ENCODE measurements at places on chromosomes 13 and 19.

DNA sequence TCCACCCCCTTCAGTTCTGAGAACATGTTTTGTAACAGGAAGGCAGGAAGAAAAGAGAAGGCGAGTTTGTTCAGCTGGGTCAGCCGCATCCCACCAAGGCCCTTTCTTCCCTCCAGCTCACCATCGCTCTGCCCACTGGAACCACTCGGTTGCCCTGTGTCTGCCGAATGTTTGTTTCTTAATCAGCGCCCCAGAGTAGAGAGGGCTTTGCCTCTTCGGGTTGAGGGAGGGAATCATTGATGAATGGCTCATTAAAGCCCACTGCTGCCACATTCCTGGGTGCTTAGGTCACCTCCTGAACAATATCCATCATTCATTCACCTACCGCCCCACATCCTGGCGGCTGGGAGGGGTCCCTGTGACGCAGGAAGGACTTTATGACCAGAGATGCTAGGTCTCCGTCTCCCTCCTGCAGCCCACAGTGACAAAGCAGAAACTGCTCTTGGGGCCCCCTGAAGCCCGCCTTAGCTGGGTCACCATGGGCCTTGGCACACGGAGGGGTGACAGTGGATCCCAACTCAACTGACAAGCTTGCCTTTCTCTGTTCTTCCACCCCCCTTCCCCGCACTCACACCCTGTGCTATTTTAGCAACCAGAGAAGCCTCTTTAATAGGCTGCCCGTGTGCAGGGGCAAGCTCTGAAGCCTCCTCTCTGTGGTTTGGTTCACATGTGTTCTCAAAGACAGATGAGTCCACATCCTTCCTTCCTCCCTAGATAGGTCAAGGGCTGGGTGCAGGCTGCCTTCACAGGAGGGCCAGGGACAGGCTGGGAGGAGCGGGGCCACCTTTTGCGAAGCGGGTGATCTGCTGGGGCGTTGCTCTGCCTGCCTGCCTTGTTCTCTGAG, 46.2 kb downstream of the ACTN4 start:
- peak; percentile 61 for DNase-seq

- DNase-seq, result peak; percentile 88
Observed at GRCh38 chr13:112722433-112723263, 32.8 kb downstream of the ATP11A start.

DNA sequence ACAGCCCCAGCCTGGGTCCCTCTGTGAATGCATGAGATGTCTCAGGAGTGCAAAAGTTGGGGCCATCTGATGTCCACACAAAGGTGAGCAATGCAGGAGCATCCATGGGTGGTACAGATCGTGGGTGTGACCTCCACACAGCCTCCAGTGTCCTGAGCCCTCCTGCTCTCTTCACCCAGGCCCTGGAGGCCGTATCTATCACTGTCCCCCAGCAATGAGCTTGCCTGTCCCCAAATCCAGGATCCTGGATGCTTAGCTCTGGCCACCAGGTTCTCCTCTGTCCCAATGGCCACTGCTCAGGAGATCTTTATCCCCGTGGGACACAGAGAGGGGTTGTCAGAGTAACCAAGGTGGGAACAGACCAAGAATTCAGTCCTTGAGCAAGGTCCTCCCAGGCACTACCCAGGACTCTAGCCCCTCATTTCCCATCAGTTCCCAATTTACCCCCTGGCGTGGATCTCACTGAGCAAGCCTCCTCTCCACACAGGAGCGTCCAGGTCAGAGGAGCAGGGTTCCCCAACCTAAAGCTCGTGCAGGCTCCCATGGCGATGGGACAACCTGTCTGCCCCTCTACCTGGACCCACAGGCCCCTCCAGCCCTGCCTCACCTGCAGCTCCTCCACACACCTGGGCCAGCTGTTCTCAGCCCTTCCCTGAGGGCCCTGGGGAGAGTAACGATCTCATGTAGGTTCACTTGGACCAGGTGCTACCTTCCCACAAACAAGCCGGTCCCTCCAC, 11.3 kb downstream of the CEACAM21 start:
- DNase-seq, result no peak

DNA sequence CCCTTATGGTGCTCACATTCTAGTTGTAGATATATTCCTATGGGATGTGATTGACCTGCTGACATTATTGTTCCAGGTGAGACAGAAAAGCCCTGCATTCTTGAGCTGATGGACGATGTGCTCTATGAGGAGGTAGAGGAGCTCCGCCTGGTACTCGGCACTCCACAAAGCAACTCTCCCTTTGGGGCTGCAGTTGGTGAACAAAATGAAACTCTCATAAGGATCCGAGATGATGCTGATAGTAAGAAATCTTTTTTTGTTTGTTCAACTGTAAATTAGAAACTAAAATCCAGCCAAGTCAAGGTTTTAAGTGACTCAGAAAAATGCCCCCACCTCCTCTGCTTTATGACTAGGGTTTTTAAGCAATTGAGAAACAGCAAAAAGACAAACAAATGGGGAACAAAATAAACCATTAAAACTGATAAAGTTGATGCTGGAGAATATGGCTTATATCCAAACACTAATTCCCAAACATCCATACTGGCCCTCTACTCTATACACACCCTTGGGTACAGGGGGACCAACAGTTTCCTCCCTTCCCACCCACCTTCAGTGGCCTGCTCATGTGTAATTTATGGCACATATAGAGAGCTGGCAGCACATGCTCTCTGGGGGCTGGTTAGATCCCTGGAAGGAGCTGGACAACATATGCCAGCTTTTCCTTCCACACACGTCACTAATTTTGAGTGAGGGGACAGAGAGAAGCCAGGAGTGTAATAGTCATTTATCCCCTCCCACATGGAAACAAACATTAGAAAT, 139.6 kb downstream of the STOML3 start:
- DNase-seq, result no peak

DNA sequence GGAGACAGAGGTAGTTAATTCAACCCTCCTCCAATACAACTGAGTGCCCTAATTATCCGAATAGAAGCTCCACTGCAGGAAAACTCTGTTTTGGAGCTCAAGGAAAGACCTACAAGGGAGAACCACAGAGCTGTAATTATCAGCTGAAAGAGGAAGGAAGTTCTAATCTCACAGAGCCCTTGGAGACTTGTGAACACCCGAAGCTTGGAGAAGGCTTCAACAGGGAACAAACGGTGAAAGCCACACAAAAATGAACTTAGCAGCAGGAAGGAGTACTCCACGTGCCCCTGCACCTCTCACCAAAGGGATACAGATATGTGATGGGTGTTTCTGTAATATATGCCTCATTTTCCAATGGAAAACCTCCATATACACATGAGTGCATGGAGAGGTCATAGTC, 61.1 kb downstream of the IRS2 start:
- DNase-seq, result no peak

GRCh38 chr19:6576869-6577475, 14.0 kb downstream of the CD70 start:
- DNase-seq, result peak; percentile 92

- DNase-seq, result no peak
Observed at GRCh38 chr13:110953833-110954532, 39.1 kb upstream of the ANKRD10 start.

DNA sequence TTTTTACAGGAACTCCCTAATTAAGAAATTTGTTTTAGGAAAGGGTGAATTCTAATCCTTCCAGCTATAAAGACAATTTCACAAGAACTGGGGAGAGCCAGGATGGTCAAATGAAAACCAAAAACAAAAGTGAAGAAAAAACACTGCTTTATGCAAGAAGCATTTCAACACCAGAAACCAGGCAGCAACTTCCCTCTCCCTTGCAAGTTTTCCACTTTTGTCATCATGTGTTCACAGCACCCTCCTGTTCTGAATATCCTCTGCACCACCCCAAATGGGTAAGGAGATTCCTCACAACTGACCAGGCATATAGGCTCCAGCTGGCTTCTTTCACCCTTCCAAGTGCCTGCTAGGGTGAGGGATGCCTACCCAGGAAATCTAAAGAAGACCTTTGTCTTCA, 328.1 kb downstream of the TBC1D4 start:
- no peak for DNase-seq

GRCh38 chr19:33667881-33668280, 46.1 kb downstream of the CHST8 start:
- no peak for DNase-seq

- no peak for DNase-seq
Observed at GRCh38 chr13:91632086-91632485, 233.7 kb downstream of the GPC5 start.

GRCh38 chr19:6458695-6459261, 814 bp downstream of the SLC25A23 start:
- no peak for DNase-seq

DNA sequence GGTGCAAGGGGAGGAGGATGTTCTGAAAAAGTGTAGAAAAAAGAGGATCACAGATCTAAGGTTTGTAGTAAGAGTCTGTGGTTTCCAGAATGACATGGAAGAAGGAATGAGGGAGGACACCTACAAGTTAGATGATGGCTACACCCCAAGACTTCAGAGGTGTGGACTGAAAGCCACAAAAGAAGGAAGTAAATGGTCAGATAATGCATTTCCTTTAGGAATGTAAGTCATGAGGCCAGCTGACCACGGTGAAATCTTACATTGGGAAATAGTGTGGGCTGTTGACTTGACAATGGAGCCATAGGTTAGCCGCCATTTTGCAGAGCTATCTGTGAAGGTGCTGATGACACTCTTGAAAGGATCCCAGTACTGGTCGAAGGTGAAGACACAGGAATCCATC, 25.3 kb upstream of the FBXO27 start:
- no peak for DNase-seq

DNA sequence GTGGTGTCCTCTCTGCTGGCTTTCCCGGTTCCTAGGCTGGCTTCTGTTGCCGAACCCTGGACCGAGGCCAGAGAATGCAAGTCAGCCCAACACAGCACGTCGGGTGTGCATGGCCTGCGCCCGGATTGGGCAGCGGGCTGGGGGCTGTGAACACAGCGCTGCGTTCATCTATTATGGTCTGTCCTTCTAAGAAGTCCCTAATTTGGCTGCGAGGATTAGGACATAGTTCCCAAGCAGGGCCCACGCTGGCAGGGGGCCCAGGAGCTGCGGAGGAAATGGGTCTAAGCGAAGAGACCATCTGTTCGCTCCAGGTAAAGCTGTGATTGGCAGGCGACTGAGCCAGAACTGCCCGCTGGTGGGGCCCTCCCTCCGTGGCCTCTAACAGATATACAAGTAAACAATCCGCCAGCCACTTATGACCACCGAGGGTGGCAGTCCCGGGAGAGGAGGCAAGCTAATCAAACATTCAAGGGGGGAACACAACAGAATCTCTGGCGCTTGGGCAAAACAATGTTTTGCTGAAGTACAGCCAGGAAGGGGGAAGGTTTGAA, 6.0 kb downstream of the SYCE2 start:
- peak; percentile 55 for DNase-seq

DNA sequence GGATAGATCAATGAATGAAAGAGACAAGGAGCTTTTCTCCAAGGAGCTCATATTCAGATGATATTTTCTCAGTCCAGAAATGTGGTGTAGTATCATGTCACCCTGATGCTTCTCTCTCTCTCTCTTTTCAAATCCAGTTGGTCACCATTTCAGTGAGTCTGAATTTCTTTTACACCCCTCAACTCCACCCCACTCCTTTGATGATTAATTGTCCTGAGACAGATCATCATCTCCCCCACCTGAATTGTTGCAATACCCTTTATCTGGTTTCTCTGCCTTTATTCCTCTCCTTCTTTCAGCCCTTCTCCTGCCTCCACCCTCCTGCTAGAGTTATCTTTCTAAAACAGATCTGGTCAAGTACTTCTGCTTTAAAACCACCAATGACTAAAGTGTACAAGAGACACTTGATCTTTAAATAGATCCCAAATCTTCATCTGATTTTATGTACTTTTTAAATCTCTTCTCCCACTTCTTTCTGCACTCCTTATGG, 299.8 kb downstream of the KLF5 start:
- DNase-seq, result peak; percentile 7

DNA sequence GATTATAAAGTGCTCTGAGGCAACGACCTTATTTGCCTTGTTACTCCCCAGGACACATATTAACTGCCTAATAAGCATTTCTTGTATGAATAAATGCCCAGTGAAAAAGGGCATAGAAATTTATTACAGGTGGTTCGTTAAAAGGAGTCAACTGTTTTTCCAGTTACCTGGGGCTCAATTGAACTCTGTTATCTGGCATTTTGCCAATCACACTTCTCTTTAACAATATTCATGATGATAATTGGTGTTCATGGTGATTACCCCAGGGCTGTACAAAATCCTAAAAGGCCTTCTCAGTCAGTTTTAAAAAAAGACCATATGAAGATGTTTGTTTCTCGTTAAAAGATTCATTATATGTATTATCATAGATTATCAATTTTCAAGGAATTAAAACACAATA, 57.1 kb downstream of the KL start:
- no peak for DNase-seq

GRCh38 chr19:42467183-42467760, 24.5 kb upstream of the CXCL17 start:
- DNase-seq, result no peak

- no peak for DNase-seq
Observed at GRCh38 chr13:57918086-57918485, 286.5 kb downstream of the PCDH17 start.

GRCh38 chr19:29285878-29286277, 72.9 kb upstream of the UQCRFS1 start:
- DNase-seq, result no peak

- DNase-seq, result no peak
Observed at GRCh38 chr13:110638814-110639806, 23.8 kb downstream of the NAXD start.
